ENCODE measurements at places on chromosomes 3 and 15.

GRCh38 chr3:140572334-140572733 is 105.5 kb upstream of the TRIM42 start:
- no peak for DNase-seq

GRCh38 chr15:94061041-94061440 is 170.3 kb upstream of the MCTP2 start:
- DNase-seq = no peak

DNA sequence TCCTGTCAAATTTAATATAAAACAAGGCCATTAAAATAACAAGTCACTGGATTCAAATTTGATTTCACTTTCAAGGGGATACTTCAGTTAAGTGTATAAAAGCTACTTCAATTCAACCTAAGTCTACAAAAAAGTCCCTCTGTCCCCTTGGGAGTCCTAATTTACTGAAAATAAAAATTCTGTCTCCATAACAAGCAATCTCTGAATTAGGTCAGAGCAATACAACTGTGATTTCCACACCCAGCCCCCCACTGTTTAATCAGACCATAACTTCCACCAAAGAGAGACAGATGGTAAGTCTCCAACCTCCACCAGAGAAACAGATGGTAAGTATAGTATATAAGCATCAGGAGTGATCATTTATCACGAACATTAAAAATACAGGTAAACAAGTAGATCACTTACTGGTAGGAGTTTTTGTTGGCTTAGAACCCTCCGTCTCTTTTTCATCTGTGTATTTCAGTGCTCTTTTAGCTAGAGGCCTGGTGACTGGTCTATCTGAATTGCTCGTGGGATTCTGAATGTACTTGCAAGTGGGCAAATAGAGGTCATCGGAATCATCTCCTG is 12.1 kb downstream of the SGO1 start:
- DNase-seq = no peak

DNA sequence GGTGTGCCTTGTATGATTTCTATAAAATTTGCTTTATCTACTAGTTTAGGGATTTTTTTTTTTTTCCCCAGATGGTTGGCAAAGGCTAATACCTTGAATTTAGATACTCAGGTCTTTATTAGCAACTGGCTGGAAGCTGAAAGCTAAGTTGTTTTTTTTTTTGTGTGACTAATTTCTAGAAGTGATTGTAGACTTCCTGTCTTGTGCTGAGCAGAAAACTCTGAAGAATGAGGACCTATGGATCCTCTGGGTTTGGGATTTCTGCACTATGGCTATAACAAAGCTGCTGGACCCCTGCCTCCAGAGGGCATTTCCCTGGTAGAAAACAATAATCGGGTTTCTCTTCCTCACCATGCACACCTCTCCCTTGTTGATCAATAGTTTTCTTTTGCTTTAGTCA is 10.0 kb downstream of the ARIH2 start:
- DNase-seq = no peak

- DNase-seq = no peak
These were observed 177.7 kb downstream of the ISL2 start for GRCh38 chr15:76514282-76514681.

- peak; percentile 57 for DNase-seq
These were observed 107.8 kb downstream of the ZIC4 start for GRCh38 chr3:147298511-147298982.

GRCh38 chr3:51944451-51945021 is 2.4 kb downstream of the PARP3 start:
- no peak for DNase-seq

DNA sequence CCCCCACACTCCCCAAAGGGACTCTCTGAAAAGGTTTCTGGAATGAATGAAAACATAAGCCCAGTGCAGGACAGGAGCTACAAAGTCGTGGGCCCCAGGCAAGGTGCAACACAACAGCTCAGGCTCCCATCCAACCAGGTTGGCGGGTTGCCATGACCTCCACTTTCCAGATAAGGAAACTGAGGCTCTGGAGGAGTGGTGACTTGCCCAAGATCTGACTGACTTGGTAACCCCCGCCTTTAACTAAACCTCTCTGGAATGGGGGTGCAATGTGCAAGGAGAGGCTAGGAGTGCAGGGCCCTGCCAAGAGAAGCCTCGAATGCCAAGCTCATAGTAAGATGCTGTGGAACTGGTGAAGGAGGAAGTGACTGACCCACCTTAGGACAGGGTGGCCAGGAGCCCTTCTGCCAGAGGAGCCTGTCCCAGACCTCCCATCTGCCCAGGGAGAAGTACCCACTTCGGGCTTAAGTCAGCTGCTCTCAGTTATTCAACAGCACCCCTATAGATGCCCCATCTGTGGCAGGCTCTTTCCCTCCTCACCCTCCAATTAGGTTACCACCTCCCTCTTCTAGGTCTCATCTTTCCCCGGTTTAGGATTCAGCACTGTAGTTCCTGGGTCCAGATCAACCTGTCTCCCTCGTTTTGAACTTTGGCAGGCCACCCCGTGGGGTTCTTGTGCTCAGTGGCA is 553 bp upstream of the TNNC1 start:
- no peak for DNase-seq

GRCh38 chr15:69979262-69979661 is 118.5 kb downstream of the TLE3 start:
- no peak for DNase-seq

GRCh38 chr3:13865106-13865505 is 14.8 kb downstream of the WNT7A start:
- no peak for DNase-seq

DNA sequence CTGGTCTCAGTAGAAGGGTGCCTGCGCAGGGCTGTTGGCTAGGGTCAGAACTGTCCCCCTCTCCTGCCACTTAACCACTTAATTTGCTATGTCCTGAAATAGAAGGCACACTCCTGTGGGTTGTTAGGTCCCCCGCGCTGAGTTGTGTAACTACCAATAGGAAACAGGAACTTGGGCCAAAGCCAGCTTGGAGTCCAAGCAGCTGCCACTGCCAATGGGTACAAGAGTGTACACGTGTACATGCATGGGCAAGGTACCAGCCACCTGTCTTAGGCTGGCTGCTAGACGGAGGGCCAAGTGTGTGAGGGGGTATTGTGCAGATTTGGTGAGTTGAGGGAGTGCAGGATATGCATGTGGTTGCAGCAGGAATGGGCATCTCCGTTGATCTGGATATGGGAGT is 29.7 kb upstream of the POLG start:
- no peak for DNase-seq

GRCh38 chr3:10547413-10547812 is 42.0 kb upstream of the ATP2B2 start:
- DNase-seq = no peak

DNA sequence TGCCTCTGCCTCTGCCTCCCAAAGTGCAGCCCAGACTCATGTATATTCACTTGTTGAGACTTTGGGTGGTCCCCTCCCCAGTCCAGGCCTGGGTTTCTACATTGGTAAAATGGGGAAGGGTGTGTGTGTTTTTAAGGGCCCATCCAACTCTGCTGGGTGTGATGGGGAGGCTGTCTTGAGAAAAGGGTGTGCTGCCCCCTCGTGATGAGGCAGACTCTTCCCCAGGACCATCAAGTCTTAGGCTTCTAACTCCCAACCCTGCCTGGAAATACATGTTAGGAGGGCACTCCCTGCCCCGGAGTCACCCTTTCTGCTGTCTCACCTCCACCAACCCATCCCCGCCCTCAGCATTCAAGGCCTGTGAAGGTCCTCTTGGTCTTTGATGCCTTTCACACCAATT is 4.4 kb upstream of the PTPN23 start:
- DNase-seq = no peak

- no peak for DNase-seq
These were observed 152.9 kb upstream of the LPP start for GRCh38 chr3:188001093-188001492.

DNA sequence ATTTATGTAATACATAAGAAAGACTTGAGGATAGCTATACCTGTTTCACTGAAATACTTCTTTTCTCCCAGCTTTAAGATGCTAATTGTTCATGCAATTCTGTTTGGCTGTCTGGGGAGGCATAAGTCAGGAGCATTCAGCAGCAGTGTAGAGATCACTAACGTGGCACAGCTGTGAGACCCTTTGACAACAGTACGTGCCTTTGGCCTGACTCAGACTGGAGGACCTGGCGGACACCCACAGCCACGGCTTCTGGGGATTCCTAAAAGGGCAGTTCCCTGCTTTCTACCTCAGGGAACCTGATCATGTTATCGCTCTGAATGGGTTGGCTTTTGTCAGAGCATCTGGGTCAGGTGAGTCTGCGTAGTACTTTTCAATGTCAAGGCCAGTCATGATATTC is 295.0 kb upstream of the ICE2 start:
- no peak for DNase-seq

DNA sequence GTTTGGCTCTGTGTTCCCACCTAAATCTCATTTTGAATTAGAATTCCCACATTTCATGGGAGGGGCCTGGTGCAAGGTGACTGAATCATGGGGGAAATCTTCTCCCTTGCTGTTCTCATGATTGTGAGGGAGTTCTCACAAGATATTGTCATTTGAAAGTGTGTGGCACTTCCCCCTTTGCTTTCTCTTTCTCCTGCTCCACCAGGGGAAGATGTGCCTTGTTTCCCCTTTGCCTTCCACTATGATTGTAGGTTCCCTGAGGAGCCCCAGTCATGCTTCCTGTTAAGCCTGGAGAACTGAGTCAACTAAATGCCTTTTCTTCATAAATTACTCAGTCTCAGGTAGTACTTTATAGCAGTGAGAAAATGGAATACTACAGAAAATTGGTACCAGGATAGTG is 157.2 kb upstream of the TPRG1 start:
- no peak for DNase-seq

- DNase-seq = no peak
These were observed 7.7 kb downstream of the SUCLG2 start for GRCh38 chr3:67646586-67647234.

DNA sequence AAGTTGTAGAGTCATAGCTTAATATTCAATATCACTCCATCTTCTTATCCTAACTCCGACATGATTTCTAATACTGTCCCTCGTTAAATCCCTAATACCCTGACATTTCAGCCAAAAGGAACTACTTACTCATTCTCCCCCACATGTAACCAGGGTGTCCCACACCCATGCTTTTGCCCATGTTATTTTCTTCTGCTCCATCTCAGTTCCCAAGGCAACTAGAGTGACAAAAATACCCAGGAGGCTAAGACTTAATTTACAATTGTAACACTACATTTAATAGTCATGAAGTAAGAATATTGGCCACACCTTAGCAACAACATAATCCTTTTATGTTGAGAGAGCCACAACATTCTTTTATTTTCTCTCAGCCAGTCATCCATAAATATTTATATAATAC is 248.5 kb upstream of the TGFBR2 start:
- DNase-seq = no peak

DNA sequence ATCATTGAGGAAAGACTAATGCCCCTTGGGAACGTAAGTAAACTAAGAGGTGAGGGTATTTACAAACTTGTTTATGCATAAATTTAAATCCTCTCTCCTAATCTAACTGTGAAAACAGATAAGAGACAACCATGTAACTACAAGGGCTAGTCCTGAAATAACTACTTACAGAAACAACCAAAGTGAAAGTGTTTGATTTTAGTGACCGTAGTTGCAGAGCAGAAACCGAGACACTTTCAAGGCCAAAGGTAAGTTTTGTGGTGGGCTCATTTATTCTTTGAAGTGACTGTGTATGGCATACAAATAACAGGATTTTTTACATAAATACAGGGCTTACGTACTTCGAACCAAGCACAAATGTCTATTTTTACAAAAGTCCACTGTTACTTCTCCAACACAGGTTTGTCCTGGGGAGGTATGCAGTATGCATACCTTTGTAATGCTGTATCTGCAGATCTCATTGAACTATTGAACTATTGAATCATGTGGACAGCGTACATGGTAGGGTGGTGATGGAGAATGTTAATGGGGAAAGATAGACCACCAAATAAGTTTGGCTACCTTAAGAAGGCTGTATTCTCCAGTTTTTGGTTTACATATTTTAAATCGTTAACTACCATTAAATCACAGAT is 99.6 kb upstream of the RBMS3 start:
- no peak for DNase-seq

GRCh38 chr3:100083209-100083608 is 31.1 kb downstream of the FILIP1L start:
- no peak for DNase-seq

DNA sequence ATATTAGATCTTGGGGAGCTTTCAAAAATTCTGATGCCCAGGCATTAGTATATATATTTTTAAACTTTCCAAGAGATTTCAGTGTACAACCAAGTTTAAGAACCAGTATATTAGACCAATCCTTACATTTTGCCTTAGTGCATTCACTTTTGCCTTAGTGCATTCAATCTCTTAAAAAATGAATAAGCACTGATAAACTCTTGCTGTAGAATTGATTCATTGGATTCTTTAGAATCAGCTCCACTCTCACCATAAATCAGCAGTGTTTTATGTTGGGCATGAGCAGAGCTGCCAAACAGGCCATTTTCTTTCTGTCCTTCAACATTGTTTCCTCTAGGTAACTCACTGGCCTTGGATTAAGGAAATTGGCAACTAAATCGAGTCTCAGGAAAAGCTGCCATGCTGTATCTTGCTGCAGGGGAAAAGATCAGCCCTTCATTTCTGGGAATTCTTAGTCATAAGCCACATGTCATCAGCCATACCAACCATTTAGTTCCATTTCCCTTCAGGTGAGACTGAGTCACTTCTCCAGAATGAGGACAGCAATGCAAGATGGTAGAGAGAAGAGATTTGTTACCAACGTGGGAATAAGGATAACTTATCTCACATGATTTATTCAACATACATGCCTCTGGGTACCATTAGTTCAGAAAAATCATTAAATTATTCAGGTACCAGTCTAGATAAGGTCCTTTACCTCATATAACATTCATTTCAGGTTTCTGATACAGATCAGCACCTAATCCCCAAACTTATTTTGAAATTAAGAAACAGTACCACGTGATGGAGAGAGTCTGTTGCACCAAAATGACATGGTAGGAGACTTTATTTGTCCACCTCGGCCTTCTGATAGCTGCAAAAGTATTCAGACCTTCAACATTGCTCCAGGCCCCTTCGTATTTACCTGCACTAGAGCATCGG is 192.5 kb downstream of the P3H2 start:
- DNase-seq = no peak

GRCh38 chr15:58590926-58591325 is 158.6 kb downstream of the ADAM10 start:
- DNase-seq = no peak

DNA sequence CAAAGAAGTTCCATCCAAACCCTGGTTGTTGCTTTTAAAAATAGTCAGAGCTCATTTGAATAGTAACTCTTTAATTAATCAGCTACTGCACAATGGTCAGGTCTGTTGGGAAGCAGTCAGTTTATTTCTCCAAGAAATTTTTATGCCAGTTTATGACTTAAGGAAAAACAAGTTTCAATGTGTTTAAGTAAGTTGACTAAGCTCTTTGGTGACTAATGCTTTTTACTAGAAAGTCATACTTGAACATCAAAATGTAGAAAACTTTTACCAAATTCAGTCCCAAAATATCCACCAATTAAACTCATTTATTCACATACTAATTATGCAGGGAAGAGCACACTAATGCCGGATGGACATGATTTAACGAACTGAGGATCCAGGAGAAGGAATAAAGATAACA is 22.1 kb downstream of the PRICKLE2 start:
- DNase-seq = no peak

DNA sequence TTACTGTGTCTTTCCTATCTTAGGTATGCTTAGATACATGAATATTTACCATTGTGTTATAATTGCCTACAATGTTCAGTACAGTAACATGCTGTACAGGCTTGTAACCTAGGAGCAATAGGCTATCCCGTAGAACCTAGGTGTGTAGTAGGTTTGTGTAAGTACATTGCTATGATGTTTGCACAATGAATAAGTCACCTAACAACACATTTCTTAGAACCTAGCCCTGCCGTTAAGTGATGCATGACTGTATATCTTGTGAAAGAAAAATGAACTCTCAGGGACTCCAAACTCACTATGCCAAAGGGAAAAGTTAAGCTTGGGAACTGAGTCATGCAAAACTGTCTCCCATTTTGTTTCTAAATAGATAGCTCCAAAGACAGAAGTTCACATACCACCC is 91.5 kb upstream of the ACP3 start:
- no peak for DNase-seq
